Pons (tissue), 1 donor: ENCODE measurements at places on chromosomes 16 and 17.

DNA sequence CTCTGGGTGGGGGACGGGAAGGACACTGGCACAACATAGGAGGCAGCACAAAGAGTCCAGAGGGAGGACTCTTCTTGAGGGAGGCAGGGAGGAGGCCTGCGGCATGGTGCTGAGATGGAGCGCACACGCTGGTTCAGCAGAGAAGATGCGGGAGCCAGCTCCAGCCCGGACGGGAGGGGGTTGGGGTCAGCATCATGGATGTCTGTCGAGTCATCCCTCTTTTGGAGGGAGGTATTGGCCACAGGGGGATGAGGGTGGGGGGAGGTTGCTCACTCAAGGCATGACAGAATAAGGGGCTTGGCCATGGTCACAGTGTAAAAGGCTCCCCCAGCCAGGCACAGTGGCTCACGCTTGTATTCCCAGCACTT, 19.3 kb downstream of the DCAKD start:
- DNase-seq = no peak

GRCh38 chr17:15175356-15175755, 89.8 kb downstream of the PMP22 start:
- no peak for DNase-seq

DNA sequence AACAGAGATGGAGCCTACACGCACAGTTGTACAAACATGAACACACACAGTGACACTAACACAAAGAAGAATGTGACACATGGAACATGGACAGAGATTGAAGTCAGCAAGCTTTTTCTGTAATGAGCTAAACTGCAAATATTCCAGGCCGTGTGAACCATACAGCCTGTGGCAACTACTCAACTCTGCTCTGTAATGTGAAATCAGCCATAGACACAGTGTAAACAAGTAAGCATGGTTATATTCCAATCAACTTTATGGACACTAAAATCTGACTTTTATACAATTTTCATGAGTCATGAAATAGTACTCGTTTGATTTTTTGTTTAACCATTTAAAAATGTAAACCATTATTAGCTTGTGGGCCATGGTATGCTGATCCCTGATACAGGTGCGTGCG, 120.2 kb downstream of the SMG6 start:
- no peak for DNase-seq

- no peak for DNase-seq
Measured at GRCh38 chr16:46914556-46915201, 30.5 kb downstream of the GPT2 start.

GRCh38 chr17:1347589-1348323, 52.3 kb downstream of the YWHAE start:
- peak; percentile 28 for DNase-seq

DNA sequence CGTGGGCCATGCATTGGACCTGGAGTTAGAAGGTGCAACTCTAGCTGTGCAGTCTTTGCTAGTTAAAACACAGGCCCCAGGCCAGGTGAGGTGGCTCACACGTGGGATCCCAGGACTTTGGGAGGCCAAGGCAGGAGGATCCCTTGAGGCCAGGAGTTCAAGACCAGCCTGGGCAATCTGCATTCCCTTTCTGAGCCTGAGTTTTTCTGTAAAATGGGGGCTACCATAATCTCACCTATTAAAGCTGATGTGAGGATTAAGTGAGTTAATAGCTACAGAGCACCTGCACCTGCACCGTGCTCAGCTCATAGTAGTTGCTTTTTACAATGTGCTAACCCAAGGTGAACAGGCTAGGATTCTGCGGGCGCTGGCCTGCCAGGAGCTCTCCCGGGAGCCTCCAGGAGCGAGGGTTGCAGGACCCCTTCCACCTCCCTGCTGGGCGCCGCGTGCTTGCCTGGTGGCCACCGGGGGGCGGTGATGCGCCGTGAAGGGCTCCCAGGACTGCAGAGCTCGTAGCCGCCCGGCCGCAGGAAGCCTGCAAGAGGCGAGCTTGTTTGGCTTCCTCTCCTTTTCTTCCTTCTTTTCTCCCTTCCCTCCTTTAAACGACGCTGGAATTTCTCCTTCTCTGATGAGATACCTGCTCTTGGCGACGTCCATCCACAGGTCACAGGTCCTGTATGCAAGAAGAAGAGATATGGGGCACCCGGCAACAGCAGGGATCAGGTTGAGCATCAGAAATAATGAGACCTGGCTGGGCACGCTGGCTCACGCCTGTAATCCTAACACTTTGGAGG, 51.3 kb downstream of the ZFP90 start:
- DNase-seq = peak; percentile 3

- DNase-seq = no peak
Measured at GRCh38 chr16:21150375-21151001, at the start of gene DNAH3. Gene DNAH3 (minus strand): TSS chr16:21150846. CDS start chr16:21150319, 527 bp downstream.

DNA sequence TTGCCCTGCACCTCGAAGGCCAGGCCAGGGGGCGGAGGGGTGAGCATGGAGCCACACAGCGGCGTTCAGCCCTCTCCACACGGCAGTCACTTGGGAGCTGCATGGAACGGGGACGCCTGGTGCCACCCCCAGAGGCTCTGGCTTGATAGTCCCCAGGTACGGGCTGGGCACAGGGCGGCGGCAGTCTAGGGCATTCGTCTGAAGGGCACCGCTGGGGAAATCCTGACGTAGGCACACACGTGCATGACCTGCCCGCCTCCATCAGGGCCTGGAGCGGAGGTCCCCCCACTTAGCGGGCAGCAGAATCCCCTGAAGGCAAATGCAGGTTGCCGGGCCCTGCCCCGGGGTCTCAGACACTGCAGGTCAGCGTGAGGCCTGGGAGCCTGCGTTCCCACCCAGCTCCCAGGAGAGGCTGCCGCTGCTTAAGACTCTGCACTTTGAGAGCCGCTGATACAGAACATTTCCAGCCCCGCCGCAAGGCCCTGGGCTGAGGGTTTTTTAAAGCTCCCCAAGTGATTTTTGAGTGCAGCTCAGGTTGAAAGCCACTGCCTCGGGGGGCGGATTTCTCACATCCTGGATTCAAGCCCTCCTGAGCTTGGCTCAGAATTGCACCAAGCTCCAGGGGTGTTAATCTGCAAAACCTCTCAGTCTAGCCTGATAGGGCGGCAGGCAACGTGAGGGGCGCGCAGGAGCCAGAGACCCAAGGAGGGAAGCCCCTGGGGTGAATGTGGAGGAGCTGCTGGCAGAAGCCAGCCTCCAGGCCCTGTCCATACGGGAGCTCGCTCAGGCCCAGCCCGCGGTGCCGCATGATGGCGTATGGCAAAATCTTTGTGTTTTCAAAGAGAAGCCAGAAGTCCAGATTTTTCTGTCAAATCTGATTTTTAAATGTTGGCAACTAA, 182.3 kb upstream of the GSE1 start:
- no peak for DNase-seq

- no peak for DNase-seq
Measured at GRCh38 chr17:68706356-68706920, 105.3 kb upstream of the FAM20A start.

DNA sequence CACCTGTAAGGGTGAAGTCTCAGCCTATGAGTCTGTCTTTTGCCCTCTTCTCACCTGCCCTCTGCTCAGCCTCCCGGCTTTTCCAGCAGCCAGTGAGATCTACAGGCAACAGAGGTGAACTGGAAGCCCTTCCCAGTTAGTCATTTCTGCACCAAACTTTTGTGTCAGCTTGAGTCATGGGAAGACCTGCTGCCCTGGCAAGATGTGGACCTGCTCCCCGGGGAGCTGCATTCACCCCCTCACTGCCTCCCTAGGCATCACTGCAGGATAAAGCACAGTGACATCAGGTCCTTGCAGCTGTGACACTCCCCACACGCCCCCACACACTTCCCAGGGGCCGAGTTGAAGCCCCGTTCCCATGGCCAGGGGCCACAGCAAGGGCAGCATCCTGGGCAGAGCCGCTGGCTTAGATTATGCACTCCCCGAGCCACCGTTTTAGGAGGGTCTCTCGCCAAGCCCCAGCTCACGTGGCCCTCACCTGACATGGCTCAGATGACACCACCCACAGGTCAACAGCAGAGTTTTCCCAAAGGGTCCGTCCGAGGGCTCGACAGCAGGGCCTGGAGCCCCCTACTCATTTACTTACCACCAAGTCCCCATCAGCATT, 6.5 kb upstream of the ABR start:
- DNase-seq = no peak

- no peak for DNase-seq
Measured at GRCh38 chr16:49727611-49728010, 128.3 kb downstream of the ZNF423 start.

- no peak for DNase-seq
Measured at GRCh38 chr16:50888486-50889261, 146.8 kb downstream of the CYLD start.

- no peak for DNase-seq
Measured at GRCh38 chr16:85461814-85462713, 151.1 kb upstream of the GSE1 start.

DNA sequence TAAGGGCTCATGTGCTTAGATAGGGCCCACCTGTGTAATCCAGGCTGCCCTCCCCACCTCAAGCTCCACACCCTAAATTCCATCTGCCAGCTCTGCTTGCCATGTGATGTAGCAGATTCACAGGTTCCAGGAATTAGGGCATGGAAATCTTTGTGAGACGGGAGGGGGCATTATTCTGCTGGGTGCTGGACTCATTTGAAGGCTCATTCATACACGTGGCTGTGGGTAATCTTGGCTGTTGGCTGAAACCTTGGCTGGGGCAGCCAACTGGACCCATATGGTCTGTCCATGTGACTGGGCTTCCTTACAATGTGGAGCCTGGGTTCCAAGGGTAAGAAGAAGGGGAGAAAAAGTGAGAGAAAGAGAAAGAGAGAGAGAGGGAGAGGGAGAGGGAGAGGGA, 115.1 kb downstream of the CYLD start:
- no peak for DNase-seq

DNA sequence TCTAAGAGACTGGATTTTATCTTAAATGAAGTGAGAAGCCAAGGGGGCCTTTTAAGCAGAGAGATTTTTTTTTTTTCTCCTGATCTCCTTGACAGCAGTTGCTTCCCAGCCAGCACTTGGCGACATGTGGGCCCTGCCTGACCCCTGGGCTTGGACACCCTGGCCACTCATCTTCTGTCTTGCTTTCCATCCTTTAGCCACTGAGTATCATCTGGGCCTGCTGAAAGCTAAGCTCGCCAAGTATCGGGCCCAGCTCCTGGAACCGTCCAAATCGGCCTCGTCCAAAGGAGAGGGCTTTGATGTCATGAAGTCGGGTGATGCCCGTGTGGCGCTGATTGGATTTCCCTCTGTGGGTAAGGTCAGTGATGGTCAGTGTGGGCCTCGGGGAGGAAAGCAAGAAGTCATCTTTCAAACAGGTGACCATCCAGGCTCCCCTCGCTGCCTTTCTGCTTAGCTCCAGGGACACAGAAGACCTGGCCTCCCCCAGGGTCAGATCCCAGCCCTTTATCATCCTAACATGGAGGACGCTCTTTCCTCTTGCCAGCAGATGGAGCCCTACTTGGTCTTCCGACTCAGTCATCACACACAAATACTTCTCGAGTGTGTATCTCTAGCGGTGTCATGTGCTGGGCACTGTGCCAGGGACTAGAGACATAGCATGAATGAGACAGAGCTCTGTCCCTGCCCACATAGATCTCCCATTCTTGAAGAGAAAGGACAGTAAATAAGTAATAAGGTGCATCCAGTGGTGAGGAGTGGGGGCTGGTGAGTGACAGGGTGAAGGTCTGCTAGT, 6.1 kb downstream of the DRG2 start:
- no peak for DNase-seq

- no peak for DNase-seq
Measured at GRCh38 chr16:87236516-87237115, 80.6 kb downstream of the C16orf95 start.

- DNase-seq = no peak
Measured at GRCh38 chr16:10646581-10647263, 48.0 kb downstream of the TEKT5 start.

- DNase-seq = no peak
Measured at GRCh38 chr16:3879887-3880564, 487 bp downstream of the CREBBP start.

DNA sequence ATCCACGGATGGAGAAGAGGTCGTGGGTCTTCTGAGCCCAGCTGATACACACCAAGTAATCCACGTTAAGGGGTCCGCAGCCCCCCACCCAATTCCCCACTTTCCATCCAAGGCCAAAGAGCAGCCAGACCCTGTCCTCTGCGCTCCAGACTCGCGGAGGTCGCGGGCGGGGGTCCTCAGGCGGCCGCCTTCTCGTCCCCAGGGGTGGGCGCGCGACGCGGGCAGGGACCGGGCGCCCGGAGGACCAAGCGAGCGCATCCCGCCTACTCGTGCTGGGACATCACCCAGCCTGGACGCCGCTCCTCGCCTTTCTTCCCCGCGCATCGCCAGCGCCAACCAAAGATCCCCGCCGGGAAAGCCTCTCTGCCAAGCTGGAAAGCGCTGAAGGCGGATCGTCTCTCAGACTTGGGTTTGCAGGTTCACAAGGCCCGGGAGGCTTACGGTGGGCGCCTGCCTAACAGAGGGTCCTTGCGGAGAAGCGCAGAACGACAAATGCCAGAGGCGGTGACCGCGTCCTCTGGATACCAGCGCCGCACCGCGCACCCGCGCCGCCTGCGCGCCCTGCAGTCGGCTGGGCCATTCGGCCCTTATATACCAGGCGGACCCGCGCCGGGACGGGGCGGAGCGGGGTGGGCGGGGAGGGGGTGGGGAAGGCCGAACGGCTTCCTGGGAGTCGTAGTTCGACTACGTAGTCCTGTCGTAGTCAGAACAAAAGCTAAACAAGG, 471.6 kb downstream of the SOX9 start:
- DNase-seq = peak; percentile 68

GRCh38 chr17:15119968-15120367, 145.2 kb downstream of the PMP22 start:
- DNase-seq = no peak

DNA sequence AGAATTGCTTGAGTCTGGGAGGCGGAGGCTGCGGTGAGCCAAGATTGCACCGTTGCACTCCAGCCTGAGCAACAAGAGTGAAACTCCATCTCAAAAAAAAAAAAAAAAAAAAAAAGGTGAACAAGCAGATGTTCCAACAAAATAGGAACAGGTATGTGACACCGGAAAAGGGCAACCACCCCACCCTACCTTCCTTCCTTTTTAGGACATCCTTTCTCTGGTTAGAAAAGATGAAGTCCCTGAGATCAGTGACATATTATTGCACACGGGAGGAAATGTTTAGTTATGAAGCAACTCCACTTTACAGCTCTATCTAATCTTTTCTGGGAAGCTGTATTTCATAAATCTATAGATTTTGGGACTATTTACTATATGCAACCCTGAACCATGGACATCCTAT, 114.2 kb upstream of the MON1B start:
- DNase-seq = no peak

DNA sequence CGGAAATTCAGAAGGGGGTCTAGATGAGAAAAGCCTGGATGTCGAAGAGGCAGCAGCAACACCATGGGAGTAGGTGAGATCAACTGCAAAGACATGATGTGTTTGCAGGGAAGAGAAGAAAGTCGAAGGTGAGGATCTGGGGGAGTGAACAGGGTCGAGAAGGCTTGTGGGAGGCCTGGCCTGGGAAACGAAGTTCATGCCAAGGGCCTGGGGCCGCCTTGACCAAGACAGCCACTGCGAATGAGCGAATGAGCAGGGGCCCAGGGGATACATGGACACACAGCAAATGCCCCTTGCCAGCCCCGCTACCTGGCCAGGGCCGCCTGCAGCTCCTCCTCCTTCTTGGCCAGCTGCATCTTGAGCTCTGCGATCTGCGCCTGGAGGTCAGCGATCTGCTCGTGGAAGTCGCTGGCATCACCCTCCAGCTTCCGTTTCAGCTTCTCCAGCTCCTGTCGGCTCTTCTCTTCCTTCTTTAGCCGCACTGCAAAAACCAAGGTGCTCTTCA, 87.1 kb downstream of the NDE1 start:
- no peak for DNase-seq
